Activated naive CD8-positive, alpha-beta T cell treated with anti-CD3 and anti-CD28 coated beads, Interleukin-2, amount 10 ng/mL, durations not matched to agents 7 days and 5 days (primary cell): ENCODE measurements at places on chromosomes 11 and 22.

GRCh38 chr11:60970369-60970774 is 1.1 kb upstream of the CD6 start:
- peak; percentile 85 for DNase-seq

GRCh38 chr11:93567401-93567895 is 24.3 kb upstream of the SMCO4 start:
- no peak for DNase-seq

GRCh38 chr11:33040862-33041453 is 1.6 kb downstream of the TCP11L1 start:
- no peak for DNase-seq

DNA sequence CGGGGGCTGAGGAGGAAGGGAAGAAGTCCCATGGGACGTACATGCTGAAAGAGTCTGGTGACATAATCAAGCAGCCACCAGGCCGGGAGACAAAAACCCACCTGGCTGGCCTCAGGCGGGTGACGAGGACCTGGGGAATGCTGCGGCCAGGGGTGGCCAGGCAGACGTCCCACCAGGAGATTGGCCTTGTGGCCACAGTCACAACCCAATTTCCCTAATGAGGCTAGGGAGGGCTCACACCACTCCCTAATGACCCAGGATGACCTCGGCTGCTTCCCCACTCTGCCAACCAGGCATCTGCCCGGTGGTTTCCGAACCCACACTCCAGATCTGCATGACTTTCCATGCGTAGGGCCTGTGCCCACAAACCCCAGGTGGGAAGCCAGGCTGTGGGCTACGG is 66.9 kb downstream of the SCUBE1 start:
- no peak for DNase-seq
